ENCODE measurements at places on chromosomes 4 and X.

GRCh38 chrX:126695375-126695896, 124.1 kb upstream of the PRR32 start:
- DNase-seq = no peak

GRCh38 chr4:20421603-20421985, 169.9 kb downstream of the SLIT2 start:
- no peak for DNase-seq

DNA sequence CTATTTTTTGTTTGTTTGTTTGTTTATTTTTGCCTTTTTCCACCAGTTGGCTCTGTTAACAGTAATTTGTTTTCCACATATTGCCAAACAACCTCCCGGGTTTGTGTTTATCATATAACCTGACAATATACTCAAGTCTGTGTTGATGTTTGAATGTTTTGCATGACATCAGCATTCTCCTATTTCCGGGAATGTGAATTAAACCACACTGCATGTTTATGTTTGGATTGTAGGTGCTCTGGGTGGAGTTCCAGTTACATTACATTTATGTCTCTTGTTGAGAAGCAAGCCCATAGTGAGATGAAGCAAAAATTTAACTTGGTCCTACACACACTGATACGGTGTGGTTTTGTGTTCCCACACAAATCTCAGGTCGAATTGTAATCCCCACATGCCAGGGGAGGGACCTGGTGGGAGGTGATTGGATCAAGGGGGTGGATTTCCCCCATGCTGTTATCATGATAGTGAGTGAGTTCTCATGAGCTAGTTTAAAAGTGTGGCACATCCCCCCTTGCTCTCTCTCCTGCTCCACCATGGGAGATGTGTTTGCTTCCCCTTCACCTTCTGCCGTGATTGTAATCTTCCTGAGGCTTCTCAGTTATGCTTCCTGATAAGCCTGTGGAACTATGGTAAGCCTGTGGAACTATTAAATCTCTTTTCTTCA, 54.4 kb upstream of the CLNK start:
- DNase-seq = no peak

DNA sequence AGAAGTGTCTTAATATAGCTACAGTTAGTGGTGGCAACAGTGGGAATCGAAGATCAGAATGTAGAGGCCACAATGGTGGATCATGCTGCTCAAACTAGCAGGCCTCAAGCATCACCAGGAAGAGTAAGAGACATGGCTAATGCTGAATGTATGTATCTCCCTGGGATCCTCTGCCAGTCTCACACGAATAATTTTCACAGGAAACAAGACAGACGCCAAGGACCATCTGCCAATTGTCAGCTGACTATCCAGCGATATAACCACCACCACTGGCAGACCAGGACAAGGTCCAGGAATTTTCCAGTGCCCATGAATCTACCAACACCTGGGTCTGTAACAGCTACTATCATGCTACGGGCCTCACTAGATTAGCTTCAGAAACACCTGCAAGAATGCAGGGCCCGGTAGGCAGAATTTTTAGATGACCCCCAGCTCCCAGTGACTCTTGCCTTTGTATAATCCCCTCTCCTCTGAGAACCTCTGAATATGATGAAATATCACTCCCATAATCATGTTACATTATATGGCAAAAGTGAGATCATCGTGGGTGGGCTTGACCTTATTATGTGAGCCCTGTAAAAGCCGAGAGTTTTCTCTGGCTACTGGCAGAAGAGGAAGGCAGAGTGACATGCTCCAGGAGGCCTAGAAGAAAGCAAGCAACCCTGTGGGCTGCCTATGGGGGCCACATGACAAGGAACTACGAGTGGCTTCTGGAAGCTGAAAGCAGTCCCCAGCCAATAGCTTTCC, 429.8 kb downstream of the BCOR start:
- DNase-seq = no peak

DNA sequence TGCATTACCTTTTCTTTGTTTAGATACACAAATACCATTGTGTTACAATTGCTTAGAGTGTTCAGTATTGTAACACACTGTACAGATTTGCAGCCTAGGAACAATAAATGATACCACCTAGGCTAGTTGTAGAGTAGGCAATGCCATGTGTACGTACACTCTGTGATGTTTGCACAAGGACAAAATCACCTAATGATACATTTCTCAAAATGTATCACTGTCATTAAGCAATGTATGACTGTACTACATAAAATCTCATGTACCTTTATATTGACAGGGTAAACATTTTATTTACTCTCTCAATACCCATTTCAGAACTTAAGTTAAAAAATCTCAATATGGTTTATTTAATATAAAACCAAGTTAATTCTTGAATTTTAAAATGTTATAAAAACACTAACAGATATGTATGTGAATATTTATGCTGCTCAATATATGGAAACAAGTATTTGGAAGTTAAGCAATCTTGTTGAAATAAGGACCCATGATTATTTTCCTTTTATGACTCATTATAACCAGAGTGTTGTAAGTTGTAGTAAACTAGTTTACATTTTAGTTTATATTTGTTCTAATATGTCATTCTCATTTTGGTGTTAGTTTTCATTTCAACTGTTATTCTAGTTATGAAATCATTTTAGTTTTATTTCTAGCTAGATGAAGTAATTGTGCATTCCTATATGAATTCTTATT, 409.2 kb downstream of the TLL1 start:
- no peak for DNase-seq

DNA sequence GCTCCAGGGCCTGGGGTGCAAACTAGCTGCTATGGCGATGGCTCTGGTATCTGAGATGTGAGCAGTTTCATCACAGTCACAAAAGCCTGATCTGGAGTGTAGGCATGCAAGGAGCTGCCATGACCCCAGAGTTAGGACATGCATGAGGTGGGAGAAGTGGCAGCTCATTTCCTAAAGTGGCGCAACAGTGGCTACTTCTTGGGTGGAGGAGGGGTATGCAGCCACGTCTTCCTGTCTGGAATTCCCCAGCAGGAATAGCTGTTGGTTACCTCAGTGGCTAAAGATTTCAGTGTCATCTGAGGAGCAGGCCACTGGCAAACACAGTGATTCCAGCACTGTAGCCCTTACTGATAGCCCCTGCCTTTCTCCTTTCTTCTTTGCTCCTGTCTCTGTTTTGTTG, 1382.5 kb downstream of the C4orf33 start:
- DNase-seq = no peak

DNA sequence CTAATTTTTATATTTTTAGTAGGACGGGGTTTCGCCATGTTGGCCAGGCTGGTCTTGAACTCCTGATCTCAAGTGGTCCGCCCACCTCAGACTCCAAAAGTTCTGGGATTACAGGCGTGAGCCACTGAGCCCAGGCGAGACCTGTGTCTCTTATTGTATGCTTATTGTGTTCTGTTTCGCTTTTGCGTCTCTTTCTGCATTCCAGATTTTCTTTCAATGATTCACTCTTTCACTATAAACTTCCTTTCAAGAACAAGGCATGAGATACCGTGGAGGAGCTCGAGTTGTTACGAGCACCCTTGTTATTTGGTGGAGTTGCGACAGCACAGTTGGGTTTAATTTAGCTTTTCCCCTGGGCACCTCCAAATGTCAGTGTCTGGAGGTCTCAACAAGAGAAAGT, 366.7 kb upstream of the FAT1 start:
- no peak for DNase-seq

GRCh38 chrX:124347242-124347641, 879 bp downstream of the SH2D1A start:
- DNase-seq = peak; percentile 53

DNA sequence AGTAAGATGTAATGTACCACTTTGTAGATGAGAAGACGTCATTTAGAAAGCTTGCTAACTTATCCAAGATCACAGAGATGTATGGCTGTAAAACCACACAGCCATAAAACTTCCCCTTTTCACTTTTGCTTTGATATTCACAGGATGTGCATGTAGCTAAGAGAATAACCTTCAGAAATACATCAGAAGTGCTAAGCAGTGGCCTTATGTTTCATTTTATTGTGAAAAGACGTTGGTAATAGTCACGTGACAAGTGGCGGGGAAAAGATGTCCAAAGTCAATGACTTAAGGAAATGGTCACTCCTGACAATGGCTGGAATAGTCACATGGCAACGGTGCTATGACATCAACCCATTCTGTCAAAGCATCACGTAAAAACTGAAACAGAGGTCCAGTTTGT, 12.9 kb upstream of the WDR17 start:
- DNase-seq = no peak

- DNase-seq = peak; percentile 15
Measured at GRCh38 chrX:66015152-66015831, 24.6 kb downstream of the VSIG4 start.

DNA sequence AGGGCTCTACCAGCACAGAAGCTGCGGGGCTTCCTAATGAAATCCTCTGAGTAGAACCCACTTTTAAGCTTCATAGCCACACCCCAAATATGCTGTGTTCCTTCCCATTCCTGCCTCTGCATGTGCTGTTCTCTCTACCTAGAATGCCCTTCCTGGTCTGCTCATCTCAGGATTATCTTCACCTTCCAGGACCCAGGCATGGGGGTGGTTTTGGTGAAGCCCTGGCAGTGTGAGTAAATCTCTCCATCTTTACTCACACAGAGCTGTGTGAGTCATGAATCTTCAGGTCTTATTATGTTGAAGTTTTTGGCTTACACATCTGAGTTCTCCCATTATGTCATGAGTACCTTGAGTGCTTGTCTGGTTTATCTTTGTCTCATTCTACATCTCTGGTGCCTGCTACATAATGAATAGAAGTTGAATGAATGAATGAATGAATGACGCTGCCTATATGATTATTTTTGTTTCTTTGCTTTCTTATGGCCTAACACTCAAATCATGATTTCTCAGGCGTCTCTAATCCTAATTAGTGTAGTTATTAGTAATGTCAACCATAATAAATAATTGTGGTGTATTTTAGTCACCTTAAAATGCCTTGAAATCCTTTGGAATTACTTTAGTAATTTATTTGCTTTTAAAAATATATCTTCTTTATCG, 41.9 kb downstream of the HADH start:
- DNase-seq = peak; percentile 42

DNA sequence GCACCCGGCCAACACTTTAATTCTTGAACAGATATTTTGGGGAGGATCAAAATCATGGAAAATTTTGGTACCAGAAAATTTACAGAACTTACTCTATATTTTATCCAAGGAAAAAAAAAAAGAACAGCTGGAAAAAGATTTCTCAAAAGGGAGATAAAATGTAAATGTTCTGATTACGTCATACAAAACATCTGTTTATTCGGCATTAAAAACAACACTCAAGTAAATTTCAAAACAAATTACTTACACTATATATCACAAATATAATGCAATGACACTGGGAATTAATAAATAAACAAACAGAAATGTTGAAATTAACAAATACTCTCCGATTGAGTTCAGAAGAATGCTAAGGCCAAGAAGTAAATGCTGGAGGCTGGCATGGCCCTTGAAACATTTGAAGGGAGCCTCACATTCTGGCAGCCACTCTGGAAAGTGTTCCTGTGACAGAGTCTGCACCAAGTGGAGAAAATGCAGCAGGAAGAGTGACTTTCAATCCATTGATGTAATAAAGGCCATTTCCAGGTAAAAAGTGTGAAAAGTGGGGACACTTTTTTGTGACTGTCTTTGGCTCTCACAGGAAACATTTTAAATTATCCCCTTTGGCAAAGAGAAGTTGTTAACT, 486.0 kb upstream of the CTSO start:
- no peak for DNase-seq

DNA sequence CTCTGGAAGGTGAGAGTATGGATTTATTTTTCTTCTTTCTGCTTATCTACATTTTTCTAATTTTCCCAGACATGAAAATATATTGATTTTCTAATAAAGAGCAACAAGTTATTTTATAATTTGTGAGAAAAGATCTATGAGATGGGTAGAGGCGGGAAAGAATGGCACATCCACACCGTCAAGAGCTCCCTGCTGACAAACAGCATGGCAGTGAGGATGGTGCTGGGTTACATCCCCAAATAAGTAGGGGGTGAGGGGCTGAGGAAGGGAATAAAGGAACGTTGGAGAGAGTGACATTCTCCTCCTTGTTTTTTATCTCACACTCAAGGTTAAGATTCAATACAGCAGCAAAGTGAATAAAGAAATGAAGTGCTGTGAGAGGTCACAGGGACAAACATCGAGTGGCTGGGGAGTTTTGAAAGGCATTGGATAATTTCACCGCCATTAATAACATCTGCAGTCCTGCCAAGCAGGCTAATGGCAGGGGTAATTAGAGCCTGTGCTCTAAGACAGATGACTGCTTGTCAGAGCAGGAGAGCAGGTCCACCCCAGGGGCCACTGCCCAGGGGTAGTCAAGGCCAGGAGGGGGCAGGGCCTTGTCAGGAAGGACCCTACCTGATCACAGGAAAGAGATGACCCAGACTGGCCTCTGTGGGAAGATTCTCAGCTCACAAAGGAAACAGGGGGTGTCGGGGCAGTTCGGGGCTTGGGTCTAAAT, 323.8 kb downstream of the FBXW7 start:
- DNase-seq = no peak

- DNase-seq = no peak
Measured at GRCh38 chr4:40337523-40337922, 2.4 kb downstream of the CHRNA9 start.

DNA sequence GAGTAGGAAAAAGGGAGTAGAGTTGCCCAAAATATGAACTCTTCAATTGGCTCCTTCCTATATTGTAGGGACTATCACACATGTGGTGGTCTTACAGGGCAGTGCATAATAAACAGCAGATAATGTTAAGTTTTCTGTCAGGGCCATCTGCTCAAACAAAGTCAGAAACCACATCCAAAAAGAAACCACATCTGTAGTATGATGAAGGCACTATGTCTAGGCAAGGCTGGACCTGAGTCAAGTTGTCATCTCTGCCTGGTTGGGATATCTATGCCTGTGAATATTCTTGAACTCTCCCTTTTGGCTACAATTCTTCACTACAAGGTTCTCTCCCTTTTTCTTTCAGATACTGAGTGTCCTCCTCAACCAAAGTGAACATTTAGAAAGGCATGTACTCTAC, 109.4 kb upstream of the C1GALT1C1 start:
- no peak for DNase-seq

- DNase-seq = no peak
Measured at GRCh38 chrX:153697924-153698865, 10.5 kb downstream of the SLC6A8 start.

DNA sequence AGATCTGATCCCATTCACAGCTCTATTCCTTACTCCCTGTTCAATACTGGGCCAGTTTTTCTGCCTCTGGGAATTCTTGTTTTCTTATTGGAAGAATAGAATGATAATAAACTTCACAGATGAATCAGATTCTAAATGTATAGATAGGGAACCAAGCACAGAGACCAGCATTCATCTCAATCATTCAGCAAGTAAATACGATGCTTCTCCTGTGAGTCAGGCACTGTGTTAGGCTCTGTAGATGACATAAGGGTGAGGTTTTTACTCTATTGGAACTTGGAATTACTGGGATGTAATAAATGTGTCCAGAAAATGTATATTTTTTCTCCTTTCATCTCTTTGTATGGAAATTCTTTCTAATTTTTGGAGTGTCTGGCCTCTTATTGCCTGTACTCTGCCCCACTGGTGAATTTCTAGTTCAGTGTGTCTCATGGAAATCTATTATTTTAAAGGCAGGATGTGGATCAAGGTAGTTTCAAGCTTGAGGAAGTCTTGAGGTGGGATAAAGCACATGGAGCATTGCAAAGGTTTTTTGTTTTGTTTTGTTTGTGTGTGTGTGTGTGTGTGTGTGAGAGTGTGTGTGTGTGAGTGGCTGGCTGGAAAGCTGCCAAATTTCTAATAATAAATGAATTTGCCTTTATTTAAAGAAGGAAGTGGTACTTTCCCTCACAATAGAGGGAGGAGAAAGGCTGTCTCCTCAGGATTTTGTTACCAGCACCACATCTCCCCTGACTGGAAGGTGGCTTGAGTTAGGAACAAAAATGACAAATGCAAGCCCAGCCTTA, 117.9 kb upstream of the HS3ST1 start:
- DNase-seq = no peak

- DNase-seq = no peak
Measured at GRCh38 chrX:97787849-97788248, 904.1 kb downstream of the RPA4 start.
